Transverse colon (tissue), 4 donors: ENCODE measurements at places on chromosomes 6 and 20.

DNA sequence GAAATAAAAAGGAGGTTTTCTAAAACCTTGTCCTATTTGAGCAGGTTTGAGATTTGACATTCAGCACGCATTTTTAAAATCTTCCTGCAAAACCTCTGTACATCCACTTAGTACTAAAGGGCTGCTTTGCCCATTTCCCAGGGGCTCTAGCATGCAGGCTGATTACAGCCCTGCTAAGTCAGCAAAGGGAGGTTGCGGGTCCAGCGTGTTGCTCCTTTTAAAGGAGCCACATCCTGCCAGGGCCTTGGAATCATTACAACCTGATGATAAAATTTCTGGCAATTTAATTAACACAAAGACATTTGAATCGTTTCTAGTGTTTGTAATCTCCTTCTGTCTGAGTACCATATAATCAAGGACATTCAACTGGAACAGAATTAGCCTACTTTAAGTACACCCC is 455.1 kb upstream of the CITED2 start:
- no peak for DNase-seq

GRCh38 chr20:60589623-60590022 is 631.4 kb downstream of the CDH26 start:
- no peak for DNase-seq

DNA sequence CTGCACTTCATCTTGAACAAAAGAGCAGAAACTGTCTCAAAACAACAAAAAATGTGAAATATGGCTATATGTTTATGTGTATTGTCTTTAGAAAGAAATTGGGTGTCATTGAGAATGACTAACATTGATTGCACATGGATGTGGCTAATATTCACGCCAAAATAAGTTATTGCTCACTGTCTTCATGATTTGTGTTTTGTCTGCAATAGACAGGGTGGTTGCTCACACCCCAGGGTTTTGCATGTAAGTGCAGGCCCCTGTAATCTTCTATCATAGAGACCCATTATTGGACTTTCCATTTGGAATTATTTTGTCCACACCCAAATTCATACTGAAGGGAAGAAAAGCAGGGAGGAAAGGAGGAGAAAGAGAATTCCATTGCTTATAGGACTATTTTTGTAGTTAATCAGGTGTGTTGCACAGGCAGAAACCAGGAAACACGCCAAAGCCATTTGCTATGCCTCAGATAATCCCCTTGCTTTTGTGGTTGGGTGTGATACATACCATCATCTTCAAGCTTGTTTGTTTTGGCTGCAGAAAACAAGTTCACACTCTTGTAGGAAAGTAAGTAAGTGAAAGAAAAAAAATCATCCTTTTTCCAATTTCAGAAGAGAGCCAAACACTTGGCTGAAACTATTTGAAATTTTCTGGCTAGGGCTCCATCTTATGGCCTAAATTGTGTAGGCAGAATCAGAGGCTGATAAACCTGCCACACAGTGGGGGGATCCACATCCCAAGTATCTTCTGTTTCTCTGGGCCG is 214.1 kb downstream of the COL12A1 start:
- DNase-seq: no peak

DNA sequence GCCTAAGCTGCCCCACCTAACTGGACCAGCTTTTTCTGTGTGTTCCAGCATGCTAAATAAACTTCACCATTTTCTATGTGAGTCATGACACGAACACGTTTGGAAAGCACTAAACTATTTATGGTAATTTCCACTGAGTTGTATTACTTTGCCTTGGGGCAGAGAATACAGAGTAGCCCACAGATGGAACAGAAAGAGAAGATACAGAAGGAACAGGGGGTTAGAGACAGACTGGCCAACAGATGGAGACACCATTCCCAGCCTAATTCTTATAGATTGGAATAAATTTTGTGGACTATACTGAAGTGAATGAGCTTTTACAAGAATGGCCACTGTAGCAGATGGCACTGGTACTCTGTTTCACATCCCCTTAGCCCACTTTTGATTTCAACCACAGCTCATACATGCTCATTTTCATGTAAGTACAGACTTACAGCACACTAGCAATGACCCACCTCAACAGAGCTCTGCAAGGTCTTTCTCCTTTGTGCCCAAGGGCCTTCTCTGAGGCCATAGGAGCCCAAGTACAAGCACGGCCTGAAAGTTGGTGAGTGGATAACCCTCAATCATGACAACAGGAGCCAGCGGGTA is 13.1 kb upstream of the NT5DC1 start:
- no peak for DNase-seq
